ENCODE measurements at places on chromosomes 12 and 14.

DNA sequence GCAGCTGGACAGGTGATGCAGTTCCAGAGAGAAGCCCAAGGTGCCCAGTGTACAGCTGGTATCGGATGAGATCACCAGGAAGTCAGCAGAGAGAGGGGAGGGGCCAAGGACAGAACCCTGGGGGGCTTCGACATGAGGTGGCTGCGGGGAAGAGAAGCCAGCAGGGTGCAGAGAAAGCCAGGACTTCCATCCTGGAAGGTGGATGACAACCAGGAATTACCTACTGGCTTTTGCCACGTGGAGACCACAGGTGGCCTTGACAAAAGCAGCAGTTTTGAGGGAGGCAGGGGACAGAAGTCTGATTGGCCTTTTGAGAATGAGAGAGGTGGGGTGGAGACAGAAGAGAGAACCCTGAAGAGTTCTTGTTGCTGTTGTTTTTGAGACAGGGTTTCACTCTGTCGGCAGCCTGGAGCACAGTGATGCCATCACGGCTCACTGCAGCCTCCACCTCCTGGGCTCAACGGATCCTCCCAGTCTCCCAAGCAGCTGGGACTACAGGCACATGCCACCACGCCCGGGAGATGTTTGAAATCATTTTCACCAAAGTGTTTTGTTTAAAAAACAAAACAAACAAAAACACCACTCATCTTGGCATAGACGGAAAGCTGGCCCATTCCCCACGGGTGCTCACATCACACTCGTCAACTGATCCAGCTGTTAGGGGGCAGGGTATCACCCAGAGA is 35.2 kb downstream of the CDC42BPB start:
- no peak for DNase-seq

GRCh38 chr12:42284876-42285275 is 41.0 kb downstream of the ZCRB1 start:
- no peak for DNase-seq

DNA sequence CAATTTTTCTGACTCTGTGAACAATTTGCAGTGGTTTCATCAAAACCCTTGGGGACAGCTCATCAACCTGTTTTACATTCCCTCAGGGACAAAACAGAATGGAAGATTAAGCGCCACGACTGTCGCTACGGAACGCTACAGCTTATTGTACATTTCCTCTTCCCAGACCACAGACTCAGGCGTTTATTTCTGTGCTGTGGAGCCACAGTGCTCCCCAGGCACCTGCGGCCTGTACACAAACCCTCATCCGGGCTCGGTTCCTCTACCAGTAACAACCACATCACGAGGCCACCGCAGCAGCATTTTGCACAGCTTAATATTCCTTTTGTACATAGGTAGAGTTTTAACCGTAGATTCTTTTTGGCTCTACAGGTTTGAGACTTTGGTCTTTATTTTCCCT is 397.4 kb upstream of the OR4E1 start:
- no peak for DNase-seq

- no peak for DNase-seq
These were observed 20.2 kb upstream of the SSTR1 start for GRCh38 chr14:38187528-38187927.

GRCh38 chr14:68817506-68818212 is 24.8 kb upstream of the ZFP36L1 start:
- no peak for DNase-seq

DNA sequence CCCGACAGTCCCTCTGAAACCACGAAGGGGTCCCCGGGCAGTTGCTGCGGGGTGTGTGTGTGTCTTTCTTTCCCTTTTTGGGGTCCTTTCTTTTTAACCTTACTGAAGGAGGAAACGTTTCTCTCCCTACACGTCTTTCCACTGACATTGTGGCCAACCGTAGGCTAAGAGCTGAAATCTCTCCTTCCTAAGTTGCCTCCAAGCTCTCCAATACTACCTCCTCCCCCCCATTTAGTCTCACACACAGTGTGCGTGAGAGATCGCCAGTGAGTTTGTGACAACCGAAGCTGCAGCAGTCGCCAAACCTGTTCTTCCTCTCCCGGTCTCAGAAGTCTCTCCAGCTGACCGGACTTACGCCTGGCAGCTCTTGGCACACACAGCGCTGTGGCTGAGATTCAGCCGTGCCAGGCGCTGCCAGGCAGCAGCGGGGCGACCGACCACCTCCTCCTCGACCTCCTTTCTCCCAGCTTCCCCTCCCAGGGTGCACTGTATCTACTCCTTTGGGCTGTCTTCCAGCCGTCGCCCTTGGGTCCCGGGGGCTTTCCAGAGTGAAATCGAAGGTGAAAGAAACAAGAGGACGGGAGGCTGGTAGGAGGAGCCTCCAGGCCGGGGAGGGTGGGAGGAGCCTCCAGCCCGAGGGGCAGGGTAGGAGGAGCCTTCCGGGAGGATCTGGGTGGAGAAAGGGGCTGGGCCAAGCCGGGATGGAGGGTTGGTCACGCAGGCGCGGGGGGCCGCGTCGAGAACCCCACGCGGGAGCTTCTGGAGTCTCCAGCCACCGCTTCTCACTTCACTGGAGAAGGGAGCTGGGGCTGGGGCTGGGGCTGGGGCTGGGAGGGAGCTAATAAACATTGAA is at the start of gene TMTC2:
TMTC2 (plus strand) TSS at position 739 of the 853 bp plus-strand sequence.
- DNase-seq = peak; percentile 90

DNA sequence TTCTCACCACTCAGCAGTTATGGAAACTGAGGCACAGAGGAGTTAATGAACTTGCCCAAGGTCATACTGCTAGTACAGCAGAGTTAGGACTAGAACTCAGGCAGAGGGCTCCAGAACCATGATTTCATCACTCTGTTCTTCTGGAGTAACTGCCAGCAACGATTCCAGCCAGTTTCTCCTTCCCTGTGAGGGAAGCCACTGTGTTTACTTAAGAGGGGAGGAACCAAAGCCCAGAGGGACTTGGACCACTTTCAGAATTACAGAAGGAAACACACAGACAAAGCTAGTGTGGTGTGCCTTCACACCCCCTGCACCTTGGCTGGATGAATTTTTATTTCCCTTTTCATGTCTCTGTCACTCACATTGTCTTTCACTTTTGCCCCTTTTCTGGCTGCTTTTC is 398.2 kb downstream of the DPF3 start:
- DNase-seq = no peak

DNA sequence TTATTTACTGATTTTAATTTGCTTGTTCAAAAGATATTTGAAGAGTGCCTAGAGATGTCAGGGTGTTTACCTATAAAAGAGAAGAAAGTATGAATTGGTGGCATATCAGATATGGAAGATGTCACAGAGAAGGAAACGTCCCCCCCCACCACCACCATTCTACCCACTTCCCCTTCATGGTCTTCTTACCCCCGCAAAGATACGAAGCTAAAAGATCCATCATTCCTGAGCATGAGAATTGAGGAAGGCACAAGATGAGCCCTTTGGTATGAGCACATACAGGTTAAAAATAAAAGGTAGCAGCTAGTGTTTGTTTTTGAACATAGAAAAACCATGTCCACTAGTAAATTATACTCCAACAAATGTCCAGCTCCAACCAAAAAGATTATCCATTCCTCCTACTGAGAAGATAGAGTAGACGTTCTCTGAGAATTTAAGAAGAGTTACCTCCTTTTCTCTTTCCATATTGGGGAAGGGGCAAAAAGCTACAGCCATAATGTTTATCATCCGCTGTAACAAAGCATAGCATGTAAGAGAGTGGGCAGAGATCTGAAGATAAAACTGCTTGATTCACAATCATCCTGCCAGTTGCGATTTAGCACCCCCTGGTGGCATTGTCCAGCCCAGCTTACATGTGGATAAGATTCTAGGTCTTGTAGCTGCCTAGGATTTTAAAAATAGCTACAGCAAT is 29.1 kb downstream of the NFYB start:
- peak; percentile 73 for DNase-seq

DNA sequence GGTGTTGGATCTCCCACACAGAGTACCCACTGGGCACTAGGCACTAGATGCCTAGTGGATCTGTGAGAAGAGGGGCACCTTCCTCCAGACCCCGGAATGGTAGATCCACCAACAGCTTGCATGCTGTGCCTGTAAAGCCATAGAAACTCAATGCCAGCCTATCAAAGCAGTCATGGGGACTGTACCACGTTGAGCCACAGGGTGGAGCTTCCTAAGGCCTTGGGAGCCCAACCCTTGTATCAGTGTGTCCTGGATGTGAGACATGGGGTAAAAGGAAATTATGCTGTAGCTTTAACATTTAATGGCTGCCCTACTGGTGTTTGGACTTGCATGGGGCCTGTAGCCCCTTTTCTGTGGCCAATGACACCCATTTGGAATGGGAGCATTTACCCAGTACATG is 1024.9 kb downstream of the TMEM121 start:
- no peak for DNase-seq

DNA sequence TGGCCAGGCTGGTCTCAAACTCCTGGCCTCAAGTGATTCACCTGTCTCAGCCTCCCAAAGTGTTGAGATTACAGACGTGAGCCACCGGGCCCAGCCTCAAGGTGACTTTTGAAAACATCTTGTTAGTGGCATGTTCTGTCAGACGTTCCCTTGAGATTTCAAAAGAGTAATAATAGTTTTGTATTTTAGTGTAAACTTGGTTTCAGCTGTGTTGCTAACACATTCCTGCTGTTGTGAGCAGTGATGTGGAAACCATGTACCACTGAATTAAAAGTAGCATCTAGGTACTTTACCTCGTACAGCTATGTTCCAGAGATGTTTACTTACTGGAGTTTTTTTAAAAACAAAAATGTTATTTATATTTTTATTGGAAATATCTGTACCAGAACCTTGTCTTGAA is 111.3 kb downstream of the AEBP2 start:
- no peak for DNase-seq

DNA sequence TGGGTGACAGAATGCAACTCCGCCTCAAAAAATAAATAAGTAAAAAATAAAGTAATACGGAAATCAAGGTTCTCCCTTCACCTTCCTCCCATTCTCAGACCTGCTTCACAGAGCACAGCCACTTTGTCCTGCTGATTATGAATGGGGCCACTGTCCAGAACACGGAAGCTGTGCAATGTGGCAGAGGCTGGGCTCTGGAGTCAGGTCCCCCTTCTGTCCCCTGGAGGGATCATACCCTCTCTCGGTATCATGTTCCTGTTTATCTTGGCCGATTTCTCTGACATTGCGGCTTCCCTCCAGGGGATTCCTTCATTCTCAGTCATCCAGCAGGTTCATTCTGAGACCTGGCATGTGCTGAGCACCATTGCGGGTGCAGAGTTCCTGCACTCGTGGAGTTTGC is 11.3 kb downstream of the PPP2R5C start:
- no peak for DNase-seq

DNA sequence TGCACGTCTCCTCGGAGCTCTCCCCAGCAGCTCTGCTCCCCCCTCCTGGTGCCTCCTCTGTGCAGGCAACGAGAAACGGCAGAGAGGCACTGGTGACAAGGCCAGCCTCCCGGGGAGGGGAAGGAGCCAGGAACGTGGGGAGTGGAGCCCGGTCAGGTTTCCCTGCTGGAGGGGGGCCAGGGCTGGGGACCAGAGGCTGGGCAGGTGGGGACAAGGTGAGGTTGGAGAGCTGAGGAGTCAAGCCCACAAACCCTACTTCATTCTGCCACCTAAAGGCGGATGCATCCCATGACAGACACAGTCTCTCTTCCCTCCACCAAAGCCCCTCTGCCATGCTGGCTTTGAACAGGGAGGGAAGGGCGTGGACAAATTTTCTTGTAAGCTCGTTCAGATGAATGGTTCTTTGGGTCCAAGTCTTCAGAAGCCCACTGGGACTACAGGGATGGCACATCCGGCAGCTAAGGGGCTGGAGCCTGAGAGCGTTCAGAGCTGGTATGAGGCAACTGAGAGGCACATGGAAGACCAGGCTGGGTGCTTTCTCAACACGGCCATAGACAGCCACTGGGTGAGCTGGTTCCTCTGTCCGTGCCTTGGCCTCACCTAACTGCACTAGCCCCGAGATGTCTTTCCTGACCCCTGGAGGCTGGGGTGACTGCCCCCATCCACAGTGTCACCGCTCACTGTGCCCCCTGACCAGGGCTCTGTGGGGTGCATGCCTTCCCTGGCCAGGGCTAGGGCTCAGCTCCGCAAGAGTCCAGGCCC is 105.9 kb downstream of the RBM19 start:
- DNase-seq = no peak

- DNase-seq = no peak
These were observed 7.8 kb downstream of the FNTB start for GRCh38 chr14:64994540-64994939.

DNA sequence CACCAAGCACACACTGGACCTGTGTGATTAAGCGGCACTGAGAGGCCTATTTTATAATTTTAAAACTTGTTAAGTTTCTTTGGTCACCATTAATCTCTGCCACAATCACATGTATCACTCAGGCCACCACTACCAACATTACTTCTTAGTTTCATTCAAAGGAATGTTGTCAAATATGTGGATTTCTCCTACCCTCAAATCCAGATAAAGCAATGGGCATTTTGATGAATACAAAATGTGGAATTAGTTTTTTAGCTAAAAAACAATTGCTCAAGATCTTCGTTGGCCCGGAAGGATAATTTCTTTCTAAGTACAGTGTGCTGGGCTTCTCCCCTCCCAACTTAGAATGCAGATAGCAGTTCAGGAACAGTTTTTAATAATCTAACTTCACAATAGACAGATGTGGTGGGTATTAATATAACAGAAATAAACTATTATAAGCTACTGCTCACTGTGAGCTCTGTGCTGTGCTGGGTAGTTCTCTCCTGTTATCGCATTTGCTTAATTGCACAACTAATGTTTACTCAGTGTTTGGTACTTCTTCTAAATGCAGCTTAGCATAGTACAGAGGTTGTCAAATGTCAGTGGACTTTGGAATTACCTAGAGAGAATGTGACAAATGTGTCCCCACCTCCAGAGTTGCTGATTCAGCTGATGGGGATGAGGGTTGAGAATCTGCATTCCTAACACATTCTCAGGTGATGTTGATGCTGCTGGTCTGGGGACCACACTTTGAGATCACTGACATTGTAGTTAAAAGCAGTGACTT is 266.7 kb upstream of the AMIGO2 start:
- DNase-seq = no peak

DNA sequence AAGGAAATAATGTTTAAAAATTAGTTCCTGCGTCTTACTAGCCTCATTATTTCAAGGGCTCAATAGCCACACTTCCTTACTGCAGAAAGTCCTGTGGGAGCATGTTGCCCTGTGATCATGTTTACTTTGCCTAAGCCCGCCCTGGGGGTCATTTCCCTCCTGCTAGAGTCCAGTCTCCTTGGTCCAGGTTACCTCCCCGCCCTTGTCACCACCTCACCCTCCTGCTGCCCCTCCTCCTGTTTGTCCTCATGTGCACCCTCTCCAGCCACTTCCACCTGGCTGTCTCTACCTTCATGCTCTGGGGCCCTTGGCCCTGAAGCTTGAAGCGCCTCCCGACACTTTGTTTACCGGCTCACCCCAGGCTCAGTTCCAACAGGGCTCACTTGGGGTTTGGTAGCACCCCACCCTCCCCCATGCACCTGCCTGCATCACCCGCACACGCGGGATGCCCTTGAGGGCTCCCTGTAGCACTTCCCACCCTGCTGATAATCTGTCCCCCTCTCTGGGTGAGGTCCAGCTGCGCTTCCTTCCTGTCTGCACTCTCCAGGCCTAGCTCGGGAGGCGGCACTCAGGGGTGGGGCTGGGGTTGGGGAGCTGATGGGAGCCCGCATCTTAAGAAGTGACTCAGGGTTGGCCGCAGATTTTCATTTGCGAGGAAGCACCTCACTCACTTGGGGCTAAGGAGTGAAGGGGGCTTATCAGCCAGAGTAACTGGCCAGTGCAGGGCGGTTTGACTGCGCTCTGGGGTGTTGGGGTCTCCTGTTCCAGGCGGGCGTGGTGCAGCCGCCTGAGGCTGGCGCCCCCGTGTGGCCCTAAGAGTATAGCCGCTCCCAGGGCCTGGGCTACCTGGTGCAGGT is 40.1 kb downstream of the SMIM41 start:
- DNase-seq = no peak
